Ovary (tissue), 10 donors: ENCODE measurements at places on chromosomes 13 and 19.

DNA sequence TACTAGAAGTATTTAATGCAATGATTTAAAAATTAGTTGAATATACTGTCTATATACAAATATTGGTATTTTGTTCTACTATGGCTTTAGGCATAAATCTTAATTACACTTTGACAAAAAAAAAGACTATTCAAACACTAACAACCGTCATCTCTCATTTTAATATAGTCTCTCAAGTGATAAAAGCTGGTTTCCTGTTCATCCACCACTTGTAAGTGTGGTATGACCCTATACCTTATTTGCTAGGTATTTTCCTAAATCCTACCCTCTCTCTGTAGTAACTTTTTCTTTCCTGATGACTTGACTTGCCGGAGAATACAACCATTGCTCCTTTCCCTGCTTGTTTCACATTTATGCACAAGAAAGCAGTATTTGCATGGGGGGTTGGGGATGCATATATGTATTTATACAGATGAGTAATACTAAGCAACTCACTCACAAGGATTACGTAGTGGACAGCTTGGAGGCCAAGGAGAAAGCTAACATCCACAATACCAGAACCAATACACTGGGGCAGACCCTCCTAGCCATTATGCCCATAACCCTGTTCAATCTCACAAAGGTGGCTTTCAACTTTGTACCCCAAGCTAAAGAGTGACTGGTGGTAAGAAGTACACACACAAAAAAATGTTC is 12.7 kb upstream of the EFNB2 start:
- H3K4me1 ChIP-seq: no peaks in the 10 kb centered on the region
- no peak overlapping the region for H3K27ac ChIP-seq
- H3K4me3 ChIP-seq: no peak overlapping the region
- no peaks in the 10 kb centered on the region for H3K36me3 ChIP-seq

DNA sequence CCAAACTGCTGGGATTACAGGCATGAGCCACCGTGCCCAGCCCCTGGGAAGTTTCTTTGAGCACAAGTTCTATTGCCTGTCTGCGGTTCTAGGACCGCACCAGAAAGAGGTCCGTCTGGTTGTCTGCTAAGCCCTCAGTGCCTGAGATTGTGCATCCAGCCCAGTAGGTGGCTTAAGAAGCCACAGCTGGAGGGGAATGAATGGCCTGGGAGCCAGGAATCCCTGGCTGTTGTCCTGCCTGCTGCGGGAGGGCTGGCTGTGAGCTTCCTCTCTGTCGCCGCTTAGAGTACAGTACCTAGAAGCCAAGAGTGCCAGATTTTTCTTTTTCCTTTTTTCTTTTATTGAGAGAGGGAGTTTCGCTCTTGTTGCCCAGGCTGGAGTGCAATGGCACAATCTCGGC is 4.2 kb upstream of the TYK2 start:
- no peak overlapping the region for H3K27ac ChIP-seq
- no peaks in the 10 kb centered on the region for H3K36me3 ChIP-seq
- DNase-seq: no peak
- H3K27me3 ChIP-seq: no peaks in the 10 kb centered on the region
- no peak overlapping the region for H3K4me3 ChIP-seq

DNA sequence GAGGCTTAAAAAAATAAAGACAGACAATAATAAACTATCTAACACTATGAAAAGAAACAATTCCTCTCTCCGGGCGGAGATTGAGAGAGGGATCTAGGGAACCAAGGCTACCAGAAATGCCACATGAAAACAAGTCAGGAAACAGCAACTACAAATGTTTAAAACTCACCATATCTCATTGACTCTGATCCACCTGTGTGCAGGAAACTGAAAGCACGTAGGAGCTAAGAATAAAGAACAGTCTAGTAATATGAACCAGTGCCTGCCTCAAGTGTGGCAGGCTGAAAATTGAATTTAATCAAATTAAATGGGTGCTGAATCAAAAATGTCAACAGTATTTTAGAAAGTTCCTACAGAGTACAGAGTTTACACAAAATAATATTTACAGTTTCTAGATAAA is 1701.0 kb downstream of the SLITRK5 start:
- DNase-seq: no peak
- no peaks in the 10 kb centered on the region for H3K36me3 ChIP-seq
- H3K4me3 ChIP-seq: no peak overlapping the region

GRCh38 chr19:4878491-4878968 is 11.1 kb upstream of the PLIN3 start:
- no peaks in the 10 kb centered on the region for H3K36me3 ChIP-seq
- DNase-seq: no peak
- no peaks in the 10 kb centered on the region for H3K27me3 ChIP-seq
- no peak overlapping the region for H3K4me3 ChIP-seq

DNA sequence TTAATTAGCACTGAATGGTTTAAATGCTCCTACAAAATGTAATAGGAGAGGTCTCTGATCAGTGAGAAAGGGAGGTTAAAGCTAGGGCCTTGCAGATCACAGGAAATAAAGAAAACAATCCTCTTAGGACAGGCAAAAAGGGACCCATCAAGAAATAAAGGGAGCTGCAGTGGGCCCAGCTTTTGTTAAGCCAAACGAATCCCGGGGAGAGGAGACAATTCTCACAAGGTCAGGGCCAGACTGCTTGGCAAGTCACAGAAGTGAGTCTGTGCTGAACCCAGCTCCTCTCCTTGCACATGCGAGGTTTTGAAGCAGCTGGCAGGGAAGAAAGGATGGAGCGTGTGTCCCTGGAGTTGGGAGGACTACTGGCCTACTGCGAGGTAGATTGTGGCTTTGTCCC is 285.8 kb downstream of the COG6 start:
- no peak overlapping the region for H3K4me3 ChIP-seq
- H3K27me3 ChIP-seq: no peaks in the 10 kb centered on the region
- no peaks in the 10 kb centered on the region for H3K36me3 ChIP-seq

- H3K4me3 ChIP-seq: peak overlapping the region; percentile 57
- no peak overlapping the region for H3K27ac ChIP-seq
- H3K4me1 ChIP-seq: peaks cover 2% of the 10 kb centered on the region
- H3K36me3 ChIP-seq: no peaks in the 10 kb centered on the region
- no peaks in the 10 kb centered on the region for H3K27me3 ChIP-seq
Measured at GRCh38 chr19:13794398-13794756, 866 bp upstream of the ZSWIM4 start.

DNA sequence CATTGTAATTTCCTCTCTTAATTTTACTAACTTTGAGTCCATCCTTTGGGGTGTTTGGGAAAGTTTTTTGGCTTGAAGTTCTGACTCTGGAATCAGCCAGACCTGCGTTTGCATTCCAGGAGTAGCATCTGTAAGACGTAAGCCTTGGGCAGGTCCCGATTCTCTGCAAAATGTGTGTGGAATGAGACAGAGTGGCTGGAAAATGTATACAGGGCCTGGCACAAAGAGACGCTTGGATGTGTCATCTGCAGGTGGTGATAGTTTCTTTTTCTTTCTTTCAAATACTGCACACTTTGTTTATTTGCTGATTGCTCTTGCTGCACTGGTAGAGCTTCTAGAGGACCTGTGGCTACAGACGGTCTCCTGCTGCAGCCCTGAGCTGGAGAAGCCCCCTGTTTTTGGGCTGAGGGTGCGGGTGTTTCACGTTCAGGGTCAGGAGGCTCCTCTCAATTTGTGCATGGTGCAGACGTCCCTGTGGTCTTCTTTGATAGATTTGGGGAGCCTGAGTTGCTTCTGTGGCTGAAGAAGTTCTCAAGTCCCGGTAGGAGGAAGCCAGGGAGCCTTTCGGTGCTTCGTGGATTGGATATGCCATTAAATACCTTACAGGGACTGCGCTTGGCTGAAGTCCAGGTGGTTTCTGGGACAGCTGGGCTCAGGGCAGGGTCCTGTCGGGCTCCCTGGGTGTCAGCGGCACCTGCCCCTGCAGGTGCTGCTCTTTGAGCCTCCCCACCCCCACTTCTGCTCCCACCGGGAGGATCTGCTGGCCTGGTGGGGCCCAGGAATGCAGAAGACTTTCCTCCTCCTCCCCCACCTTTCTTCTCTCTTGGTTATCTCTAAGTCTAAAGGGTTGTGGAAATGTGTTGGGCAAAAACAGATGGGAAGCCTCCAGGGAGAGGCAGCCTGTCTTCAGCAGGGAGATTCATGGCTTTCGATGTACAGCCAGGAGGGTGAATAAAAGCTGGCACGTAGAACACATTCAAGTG is 44.0 kb upstream of the GAS6 start:
- H3K36me3 ChIP-seq: no peaks in the 10 kb centered on the region
- H3K27ac ChIP-seq: no peak overlapping the region
- H3K4me3 ChIP-seq: no peak overlapping the region
- H3K27me3 ChIP-seq: no peaks in the 10 kb centered on the region
- no peak for DNase-seq
- no peaks in the 10 kb centered on the region for H3K4me1 ChIP-seq
